K562 (cell line): ENCODE measurements at places on chromosomes 4 and X.

DNA sequence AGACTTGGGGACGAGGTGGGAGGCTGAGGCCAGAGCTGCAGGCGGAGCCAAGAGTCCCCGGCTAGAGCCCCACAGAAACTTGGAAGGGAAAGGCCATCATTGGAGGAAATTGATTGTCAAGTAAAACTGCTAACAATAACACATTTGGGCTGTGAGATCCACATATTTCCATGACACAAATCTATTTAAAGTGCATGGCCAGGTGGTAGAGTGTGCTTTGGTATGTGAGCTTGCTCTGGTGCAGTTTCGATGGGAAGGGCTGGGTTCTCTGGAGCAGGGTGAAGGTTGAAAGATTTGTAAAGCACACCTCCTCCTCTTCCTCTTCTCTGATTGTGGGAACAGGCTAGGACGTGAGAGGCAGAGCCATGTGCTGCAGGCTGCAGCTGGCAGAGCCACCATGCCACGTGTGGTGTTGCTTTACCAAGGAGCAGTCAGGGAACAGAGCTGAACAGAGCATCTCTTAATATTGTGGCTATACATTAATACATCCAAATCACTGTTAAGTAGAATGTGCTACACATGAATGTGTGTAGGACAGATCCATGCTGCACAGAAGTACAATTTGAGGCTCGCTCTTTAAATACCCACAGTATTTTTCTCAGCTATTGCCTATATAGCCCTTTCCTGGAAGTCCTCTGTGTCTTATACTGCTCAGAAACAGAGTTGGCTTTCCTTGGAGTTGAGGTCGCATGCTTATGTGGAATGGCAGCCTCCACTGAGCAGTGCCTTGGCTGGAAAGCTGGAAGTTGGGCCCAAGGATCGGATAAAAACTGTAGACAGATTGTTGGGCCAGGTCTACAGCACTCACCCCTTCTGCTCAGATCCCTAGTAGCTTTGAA lies 37.7 kb downstream of the FHDC1 start:
- no peak for DNase-seq
- H3K4me3 ChIP-seq = no peak overlapping the region
- no peaks in the 10 kb centered on the region for H3K36me3 ChIP-seq
- no peak overlapping the region for H3K27ac ChIP-seq
- H3K4me1 ChIP-seq = no peaks in the 10 kb centered on the region

- no peaks in the 10 kb centered on the region for H3K36me3 ChIP-seq
- peaks cover 4% of the 10 kb centered on the region; the same call in 1 of the 2 replicates for H3K4me1 ChIP-seq
- DNase-seq = peak; percentile 53
- no peak overlapping the region for H3K4me3 ChIP-seq
- no peak overlapping the region for H3K27ac ChIP-seq
Observed at GRCh38 chr4:147160908-147161513, 215.3 kb upstream of the TTC29 start.

DNA sequence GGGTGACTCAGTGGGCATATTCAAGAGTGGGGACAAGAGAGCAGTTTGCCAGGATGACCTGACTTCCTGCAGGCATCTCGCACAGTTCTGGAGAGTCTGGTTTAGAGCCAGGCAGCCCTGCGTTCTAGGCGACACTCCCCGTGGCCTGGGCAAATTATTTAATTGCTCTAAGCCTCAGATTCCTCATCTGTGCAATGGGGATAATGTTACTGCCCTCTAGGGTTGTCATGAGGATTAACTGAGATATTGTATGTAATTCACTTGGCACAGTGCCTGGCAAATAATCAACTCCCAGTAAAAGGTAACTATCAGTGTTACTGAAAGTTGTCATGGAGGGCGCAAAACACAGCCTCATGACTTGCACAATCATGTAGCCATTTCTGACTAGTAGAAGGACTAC lies 48.8 kb upstream of the PITX2 start:
- H3K27ac ChIP-seq = no peak overlapping the region
- no peaks in the 10 kb centered on the region for H3K27me3 ChIP-seq
- no peak for DNase-seq
- no peak overlapping the region for H3K4me3 ChIP-seq
- no peaks in the 10 kb centered on the region for H3K4me1 ChIP-seq

GRCh38 chrX:21873063-21873775 lies 17.4 kb downstream of the YY2 start:
- H3K27me3 ChIP-seq = no peaks in the 10 kb centered on the region
- no peaks in the 10 kb centered on the region for H3K36me3 ChIP-seq
- no peak overlapping the region for H3K27ac ChIP-seq
- H3K4me3 ChIP-seq = no peak overlapping the region

DNA sequence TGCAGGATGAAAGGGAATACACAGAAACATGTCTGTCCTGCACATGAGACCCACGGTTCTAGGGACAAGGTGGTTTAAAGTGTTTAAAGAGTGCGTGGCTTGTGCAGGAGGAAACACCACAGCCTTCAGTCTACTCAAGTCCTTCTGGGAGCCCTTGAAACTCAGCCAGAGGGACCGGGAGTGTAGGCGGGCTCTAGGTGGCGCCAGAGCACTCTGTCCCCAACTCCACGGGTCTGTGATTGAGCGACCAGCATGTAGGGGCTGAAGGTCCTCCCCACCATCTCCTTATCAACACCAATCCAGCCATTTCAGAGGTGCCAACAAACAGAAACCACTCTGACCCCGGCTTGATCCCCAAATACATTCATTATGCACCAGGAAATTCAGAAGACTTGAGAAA lies 82.0 kb upstream of the CLDN34 start:
- no peak overlapping the region for H3K27ac ChIP-seq
- H3K4me1 ChIP-seq = no peaks in the 10 kb centered on the region; the same call in 2 of the 3 replicates
- no peaks in the 10 kb centered on the region for H3K27me3 ChIP-seq
- H3K4me3 ChIP-seq = no peak overlapping the region
- DNase-seq = peak; percentile 48
- no peaks in the 10 kb centered on the region for H3K36me3 ChIP-seq

DNA sequence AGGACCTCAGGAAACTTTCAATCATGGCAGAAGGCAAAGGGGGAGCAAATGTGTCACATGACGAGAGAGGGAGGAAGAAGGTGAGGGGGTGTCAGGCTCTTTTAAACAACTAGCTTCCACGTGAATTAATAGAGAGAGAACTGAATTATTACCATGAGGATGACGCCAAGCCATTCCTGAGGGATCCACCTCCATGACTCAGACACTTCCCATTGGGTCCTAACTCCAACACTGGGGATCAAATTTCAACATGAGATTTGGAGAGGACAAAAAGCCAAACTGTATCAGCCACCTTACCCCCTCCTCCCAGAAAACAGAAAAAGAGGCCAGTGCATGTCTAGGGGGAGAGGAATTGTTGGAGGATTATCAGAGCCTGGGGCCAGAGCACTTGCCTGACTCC lies 40.4 kb upstream of the LAS1L start:
- H3K36me3 ChIP-seq = no peaks in the 10 kb centered on the region
- no peaks in the 10 kb centered on the region for H3K27me3 ChIP-seq
- H3K27ac ChIP-seq = no peak overlapping the region
- H3K4me1 ChIP-seq = no peaks in the 10 kb centered on the region; the same call in 1 of the 2 replicates
- H3K4me3 ChIP-seq = no peak overlapping the region
- no peak for DNase-seq

- no peaks in the 10 kb centered on the region for H3K4me1 ChIP-seq
- no peak overlapping the region for H3K4me3 ChIP-seq
- no peaks in the 10 kb centered on the region for H3K27me3 ChIP-seq
- no peak overlapping the region for H3K27ac ChIP-seq
- no peak for DNase-seq
Observed at GRCh38 chrX:100677611-100678181, 33.7 kb downstream of the SRPX2 start.

DNA sequence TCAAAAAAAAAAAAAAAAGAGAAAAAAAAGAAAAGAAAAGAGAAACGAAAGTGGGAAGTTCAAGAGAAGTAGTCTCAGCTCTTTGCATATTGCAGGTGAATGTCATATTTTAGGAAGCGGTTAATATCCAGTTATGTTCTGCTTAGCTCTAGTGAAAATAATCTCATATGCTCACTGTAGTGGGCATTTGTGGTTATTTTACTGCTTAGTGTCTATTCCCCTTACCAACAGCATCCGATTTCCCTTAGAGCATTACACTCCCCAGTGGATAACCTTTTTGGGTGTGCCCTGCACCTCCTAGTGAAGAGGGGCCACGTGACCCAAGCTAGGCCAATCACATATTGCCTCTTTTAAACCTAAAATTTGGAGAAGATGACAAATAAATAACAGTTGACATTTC lies 111.2 kb upstream of the ZNF827 start:
- H3K36me3 ChIP-seq = no peaks in the 10 kb centered on the region
- H3K27me3 ChIP-seq = no peaks in the 10 kb centered on the region
- no peaks in the 10 kb centered on the region for H3K4me1 ChIP-seq
- no peak overlapping the region for H3K4me3 ChIP-seq

- H3K27ac ChIP-seq = no peak overlapping the region
- H3K27me3 ChIP-seq = no peaks in the 10 kb centered on the region
- H3K36me3 ChIP-seq = no peaks in the 10 kb centered on the region
- H3K4me3 ChIP-seq = no peak overlapping the region
- no peak for DNase-seq
Observed at GRCh38 chrX:42247241-42247640, 323.9 kb upstream of the CASK start.

GRCh38 chr4:3256230-3257102 lies 7.5 kb downstream of the MSANTD1 start:
- H3K36me3 ChIP-seq = no peaks in the 10 kb centered on the region
- peaks cover 26% of the 10 kb centered on the region for H3K4me1 ChIP-seq
- H3K27me3 ChIP-seq = peaks cover 30% of the 10 kb centered on the region
- no peak overlapping the region for H3K27ac ChIP-seq

DNA sequence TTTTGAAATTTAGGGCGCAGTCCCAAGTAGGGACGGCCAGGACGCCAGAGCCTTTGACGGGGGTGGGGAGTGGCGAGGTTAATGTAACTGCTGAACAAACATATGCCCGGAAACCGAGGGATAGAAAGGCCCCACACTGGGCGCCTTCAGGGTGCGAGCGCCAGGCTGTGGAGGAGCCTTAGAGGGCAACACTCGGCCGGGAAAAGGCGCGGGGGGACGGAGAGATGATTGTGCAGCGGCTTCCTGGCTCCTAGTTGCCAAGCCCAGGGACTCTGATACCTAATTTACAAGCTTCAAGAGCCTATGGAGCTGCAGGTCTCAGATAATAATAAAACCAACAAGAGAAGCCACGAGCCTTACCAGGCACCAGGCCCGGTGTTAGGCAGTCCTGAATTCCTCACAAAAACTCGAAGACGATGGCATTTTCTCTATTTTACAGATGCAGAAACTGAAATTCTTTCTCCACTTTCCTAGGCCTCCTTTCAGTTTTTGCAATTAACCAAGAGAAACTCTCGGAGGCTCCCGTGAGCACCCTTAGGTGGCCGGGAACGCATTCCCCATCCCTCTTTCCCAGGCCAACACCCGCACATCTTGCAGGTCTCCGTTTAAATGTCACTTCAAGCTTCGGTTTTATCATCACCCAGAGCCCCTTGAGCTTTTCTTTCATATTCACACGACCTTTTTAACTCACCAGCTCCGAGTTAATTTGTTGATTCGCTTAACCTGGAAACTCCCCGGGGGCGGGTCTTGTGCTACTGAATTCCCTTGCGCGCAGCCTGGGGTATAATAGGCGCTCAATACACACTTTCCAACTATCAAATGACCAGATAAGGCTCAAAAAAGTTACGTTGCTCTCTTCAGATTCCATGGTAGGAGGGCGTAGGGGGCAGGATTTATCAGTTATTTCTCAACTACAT lies 6.4 kb upstream of the GSX2 start:
- no peak overlapping the region for H3K4me3 ChIP-seq
- H3K4me1 ChIP-seq = peaks cover 12% of the 10 kb centered on the region
- peaks cover 71% of the 10 kb centered on the region for H3K27me3 ChIP-seq
- DNase-seq = no peak
- H3K27ac ChIP-seq = no peak overlapping the region
- H3K36me3 ChIP-seq = no peaks in the 10 kb centered on the region

DNA sequence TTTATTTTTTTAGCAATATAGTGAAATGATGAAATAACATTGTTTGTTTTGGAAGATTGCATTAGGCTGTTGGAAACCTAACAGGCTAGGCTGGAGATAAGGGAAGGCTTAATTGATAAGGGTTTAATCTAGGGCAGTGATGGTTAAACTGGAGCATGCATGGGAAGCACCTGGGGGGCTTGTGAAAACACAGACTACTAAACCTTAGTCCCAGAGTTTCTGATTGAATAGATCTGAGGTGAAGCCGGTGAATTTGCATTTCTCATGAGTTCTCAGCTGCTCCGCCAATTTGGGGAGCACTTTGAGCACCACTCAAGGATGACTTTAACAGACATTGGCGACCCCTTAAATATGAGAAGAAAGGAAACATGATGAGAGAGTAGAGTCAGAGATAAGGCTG lies 11.5 kb downstream of the STK26 start:
- no peaks in the 10 kb centered on the region for H3K27me3 ChIP-seq
- H3K4me3 ChIP-seq = no peak overlapping the region
- peaks cover 8% of the 10 kb centered on the region for H3K4me1 ChIP-seq
- no peak for DNase-seq

GRCh38 chrX:39907964-39908661 lies 189.6 kb downstream of the BCOR start:
- H3K4me1 ChIP-seq = peaks cover 10% of the 10 kb centered on the region
- H3K36me3 ChIP-seq = no peaks in the 10 kb centered on the region
- no peaks in the 10 kb centered on the region; the same call in 2 of the 3 replicates for H3K27me3 ChIP-seq
- no peak for DNase-seq

DNA sequence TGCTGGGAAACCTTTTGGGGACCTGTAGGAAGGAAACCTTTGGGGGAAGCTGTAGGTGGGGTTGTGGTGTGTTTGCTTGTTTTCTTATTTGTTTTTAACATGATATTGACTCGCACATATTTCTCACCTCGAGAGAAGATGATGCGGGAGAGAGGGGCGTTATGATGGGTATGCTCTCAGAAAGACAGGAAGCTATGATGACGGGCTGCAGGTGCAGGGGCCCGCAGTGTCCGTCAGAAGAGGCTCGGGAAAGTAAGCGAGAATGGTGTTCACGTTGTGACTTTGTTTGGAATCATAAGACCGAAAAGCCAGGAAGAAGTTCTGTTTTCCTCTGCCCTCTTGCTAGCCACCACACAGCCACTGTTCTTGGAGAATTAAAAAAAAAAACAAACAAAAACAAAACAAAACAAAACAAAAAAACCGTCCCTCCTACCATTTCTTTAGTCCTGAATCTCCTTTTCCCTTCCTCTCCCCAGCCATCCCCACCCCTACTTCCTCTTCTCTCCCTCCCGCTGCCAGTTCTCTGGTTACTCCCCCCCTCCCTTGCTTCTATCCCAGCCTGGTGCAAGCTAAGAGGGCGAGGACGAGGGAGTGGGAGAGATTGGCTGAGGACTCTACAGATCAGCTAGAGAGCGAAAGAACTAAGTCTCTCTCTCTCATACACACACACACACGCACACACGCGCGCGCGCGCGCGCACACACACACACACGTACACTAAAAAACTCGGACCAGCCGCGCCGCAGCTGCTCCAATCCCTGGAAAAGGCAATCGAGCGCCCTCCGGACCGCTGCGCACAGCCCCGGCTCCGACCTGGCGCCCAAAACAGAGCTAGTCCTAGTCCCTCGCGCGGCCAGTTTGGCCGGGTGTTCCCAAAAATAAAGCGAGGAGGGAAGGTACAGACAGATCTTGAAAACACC lies at the start of gene BMP3:
Gene BMP3 (plus strand): TSS at position 648 of the 920 bp plus-strand sequence. CDS start 577 bp downstream, outside the sequence.
- no peaks in the 10 kb centered on the region for H3K36me3 ChIP-seq
- DNase-seq = no peak
- no peak within 1 kb of the TSS for H3K27ac ChIP-seq
- H3K4me3 ChIP-seq = no peak within 1 kb of the TSS

- no peaks in the 10 kb centered on the region for H3K27me3 ChIP-seq
- no peak for DNase-seq
- no peak overlapping the region for H3K27ac ChIP-seq
Observed at GRCh38 chrX:79336869-79337815, 30.0 kb downstream of the ITM2A start.
